Smooth muscle cell of the brain vasculature (primary cell): ENCODE measurements at places on chromosomes 5 and 9.

- no peak for DNase-seq
Measured at GRCh38 chr5:36755342-36755741, 121.2 kb upstream of the NIPBL start.

DNA sequence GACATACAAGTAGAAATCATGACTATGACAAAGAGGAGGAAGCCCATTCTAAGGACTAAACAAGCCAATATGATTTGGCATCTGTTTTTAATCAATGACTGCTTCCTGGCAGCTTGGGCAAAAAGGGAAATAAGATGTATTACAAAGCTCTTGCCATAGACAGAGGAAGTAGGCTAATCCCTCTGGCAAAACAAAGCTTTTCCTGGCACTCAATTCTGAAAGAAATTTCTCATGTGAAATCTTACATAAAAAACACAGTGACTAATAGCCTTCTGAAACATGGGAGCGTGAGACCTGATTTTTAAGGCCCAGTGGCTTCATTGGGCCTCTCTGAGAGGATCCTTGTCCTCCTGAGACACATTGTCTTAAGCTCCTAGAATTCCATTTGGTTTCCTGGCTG is 93.6 kb downstream of the COL23A1 start:
- DNase-seq: no peak

DNA sequence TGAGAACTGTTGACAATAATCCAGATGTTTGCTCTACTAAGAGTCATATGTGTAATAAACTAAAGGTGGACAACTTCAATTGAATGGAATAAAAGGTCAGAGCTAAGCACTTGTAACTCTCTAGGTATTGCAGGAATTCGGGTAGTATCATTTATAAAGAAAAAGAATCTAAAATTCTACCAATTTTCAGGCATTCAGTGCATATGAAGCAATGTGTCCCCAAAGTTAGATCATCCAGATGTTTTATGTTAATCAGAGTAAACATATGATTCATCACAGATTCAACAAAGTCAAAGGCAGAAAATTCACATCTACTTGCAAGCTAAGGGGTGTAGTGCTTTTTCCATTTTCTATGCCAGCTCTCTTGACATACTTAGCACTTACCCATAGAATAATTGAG is 477.1 kb downstream of the PDE4D start:
- DNase-seq: no peak

DNA sequence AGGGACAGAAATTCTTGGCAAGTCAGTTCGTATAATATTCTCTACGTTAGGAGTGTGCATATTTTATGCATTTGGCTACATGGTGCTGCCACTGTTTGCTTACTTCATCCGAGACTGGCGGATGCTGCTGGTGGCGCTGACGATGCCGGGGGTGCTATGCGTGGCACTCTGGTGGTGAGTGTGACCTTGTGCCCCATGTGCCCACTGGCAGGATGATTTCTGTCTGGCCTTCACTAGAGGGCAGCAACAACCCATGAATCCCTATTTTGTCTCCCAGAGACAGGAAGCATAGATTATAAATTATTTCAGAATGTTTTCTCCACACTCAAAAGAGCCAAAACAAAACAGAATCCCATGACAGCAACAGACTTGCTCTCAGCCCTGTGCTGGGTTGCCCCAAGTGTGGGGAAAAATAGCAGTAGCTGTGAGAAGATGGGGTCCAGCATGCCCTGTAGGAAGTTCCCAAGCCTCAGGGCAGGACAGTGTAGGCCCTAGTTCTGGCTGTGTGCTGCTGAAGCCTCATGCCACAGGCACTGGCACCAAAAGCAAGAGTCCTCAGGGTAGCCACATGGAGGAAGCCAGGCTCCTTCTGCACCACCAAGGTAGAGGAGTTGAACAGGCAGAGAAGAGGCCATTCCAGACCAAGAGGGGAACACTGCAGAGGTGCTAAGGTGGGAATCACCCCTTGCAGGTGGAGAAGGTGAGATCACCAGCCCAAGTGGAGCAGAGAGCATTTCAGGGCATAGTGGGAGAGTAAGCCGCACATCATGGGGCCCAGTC is 16.0 kb downstream of the SLC22A5 start:
- DNase-seq: no peak

DNA sequence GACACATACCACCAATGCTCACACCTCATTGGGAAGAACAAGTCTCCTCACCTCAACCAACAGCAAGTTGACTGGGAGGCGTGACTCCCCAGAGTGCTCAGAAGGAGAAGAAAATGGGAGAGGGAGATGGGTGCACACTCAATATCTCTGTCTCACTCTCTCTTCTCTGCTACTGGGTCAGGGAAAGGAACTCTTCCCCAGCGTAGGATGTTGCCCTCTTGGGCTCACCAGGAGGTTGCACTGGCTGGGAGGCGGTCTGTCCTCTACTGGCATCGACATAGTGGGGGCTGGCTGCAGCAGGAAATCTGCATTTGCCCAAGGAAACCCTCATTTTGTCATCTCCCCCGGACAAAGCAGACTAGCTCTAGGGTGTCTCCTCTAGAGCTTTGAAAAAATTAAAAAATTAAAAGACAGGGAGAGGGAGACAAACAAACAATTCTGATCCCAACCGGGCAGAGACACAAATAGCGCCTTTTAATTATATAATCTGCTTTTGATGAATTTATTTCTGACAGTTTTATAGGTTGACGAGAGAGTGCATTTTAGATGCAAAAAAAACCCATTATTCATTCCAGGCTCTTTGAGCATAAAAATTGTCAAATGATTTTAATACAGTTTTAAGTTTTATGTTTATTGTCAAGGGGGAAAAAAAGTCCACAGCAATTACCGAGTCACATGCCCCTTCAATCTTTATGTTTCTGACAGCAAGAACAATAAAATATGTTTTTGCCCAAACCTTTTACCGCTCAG is 179.3 kb upstream of the MVB12B start:
- DNase-seq: no peak

DNA sequence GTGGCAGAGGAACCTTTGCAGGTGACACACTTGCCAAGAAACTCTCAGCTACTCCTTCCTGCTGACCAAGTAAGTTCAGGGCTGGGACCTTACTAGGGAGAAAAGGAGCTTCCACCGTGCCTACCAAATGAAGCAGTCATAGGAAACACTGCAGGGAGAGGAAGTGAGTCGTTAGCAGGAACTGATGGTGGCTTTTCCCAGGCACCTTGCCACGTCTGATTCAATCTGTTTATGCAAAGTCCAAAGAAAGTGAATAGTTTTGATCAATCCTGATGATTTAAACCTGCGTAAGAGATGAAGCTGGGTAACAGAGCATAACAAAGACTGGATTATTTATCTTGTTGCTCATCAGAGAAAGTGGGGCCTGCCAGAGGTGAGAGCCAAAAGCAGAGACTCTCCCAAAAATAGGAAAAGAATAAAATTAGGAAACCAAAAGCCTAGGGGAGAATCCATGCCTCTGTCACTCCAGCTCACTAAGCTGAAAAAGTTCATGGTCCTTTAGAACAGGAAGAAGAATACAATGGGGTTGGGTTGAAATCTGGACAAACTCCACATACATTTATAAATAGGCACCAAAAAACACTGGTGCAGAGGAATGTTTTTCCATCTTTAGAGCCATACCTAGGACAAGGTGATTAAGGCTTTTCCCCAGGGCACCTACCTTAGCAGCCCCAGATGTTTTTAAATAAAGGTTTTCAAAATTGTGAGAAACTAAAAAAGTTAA is 9.3 kb upstream of the PFDN1 start:
- DNase-seq: no peak

DNA sequence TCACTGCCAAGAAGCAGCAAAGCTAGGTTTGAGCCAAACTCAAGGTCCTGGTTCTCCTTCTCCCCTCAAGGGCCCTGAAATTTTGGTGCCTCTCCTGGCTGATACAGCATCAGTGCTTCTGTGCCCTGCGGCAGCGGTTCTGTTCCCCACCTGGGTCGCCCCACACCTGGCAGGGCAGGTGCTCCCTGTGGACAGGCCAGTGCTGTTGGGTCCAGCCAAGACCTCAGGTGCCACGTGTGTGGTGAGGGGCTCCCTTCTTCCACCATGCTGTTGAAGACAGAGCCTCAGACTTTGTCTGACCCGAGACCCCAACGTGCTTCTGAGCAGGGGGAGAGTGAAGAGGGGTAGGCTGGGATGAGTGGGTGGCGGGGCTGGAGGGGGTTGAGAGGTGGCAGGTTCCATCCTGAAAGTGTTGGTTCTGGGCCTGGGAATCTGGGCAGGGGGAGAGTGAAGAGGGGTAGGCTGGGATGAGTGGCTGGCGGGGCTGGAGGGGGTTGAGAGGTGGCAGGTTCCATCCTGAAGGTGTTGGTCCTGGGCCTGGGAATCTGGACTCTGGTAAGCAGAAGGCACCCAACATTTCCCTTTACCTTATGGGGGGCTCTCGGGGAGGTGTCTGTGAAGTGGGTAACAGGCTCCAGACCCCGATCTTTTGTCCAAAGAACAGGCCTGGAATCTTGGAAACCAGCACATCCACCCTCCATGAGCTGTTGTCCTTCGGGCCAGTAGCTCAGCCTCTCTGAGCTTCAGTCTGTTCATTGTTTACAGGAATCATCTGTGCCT is 2.3 kb downstream of the PLEKHG4B start:
- DNase-seq: no peak

DNA sequence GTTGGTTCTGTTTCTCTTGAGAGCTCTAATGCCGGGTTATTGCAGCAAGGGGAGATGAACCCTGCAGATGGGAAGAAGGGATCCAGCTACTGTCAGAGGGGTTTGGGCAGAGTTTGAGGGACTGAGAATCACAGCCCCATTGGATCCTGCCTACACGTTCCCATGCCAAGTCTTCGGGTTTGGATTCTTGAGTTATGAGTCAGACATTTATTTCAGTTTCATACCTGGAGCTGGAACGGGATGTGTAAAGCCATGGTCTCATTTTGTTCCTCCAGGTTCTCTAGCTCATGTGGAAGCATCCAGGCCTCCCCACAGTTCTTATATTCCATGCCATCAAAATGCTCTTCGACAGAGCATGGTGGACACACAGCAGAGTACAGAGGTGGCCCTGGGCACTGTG is 275.4 kb upstream of the IRX4 start:
- no peak for DNase-seq
